ENCODE measurements at places on chromosomes 12 and 14.

DNA sequence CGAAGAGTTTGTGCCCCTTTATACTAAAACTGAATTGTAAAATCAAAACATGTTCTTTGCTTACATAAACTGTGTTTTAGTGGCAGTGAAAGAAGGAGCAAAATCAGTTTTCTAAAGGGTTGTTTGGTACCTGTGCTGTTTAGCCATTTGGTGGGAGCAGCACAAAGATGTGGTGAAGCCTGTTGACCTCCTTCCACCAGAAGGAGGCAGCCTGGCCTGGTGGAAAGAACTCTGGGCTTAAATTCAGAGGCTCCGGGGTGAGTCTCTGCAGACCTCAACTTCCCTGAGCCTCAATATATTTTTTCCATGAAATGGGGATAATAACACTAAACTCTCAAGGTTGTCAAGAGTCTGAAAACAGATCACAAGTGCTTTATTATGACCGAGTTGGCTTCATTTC, 502.5 kb downstream of the VRK1 start:
- no peak for DNase-seq

GRCh38 chr12:810671-811415, 58.5 kb downstream of the WNK1 start:
- DNase-seq: no peak

- DNase-seq: no peak
Observed at GRCh38 chr12:125470838-125471783, 405.9 kb downstream of the AACS start.

DNA sequence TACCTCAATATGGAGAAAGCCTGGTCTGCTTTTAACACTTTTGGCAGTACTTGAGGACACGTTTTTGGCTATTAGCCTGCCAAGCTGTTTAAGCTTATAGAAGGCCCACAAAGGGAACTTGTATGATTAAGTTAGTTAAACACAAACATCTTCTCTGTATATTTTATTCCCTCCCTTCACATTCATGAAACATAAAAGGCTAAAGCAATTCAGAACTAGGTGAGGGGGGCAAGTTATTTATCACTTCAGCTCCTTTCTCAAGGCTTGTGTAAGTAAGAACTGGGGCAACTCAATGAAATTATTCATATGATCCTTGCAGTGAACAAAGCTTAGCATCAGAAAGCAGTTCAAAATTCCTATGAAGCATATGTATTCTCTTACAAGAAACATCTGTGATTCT, 7.5 kb downstream of the PRICKLE1 start:
- no peak for DNase-seq

DNA sequence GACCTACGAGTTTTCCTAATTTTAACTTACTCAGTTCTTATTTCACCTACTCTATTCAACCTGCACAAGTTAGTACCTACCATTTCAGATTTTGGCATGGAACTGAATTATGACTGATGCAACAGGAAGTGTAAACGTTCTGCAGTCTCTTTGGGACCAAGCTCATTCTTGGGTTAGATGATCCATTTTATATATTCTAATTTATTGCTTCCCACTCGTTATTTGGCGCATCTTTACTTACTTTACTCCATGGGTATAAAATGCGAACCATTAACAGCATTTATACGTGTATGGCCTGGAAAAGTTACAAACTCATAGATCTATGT, 1.0 kb upstream of the EML1 start:
- no peak for DNase-seq

DNA sequence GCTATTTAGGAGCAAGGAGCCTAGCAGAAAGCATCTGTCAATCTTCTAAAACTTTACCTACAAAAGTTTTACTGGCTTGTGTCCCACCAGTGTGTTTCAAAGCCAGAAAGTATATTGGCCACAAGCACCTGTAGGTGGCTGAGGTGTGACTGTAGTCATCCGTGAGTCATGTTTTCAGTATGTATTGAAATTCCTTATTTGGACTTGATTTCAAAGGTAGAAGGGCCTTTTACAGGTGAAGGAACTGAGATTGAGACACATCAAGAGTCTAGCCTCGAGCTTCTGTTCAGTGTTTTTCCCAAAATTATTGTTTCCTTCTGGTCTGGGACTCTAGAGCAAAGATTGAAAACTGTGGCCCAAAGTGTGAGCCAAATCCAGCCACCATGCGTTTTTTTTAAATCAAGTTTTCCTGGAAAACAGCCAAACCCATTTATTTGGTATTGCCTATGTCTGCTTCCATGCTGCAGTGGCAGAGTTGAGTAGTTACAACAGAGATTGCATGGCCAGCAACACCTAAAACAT, 195.3 kb upstream of the BCL2L14 start:
- no peak for DNase-seq

GRCh38 chr12:2322554-2323120, 269.9 kb downstream of the CACNA1C start:
- no peak for DNase-seq

GRCh38 chr14:58969951-58970751, 218.3 kb upstream of the DAAM1 start:
- no peak for DNase-seq

DNA sequence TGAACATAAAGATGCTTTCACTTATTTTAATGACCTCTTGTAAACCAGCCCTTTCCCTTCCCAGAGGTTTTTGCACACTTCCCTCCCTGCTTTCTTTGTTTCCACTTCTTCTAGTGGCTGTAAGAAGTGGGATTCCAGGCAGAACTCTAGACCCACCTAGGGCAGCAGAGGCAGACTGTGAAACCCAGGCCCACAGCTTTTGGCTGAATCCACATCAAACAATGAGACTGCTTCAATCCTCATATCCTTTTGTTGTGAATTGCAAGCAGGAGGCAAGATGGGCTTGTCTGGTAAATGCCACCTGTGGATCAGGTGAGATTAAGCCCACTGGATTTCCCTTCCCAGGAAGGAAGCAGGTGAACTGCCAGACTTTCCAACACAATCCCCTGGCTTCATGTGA, 12.8 kb downstream of the CCDC177 start:
- no peak for DNase-seq

GRCh38 chr12:19167708-19168107, 38.2 kb downstream of the PLEKHA5 start:
- no peak for DNase-seq

- DNase-seq: peak; percentile 6
Observed at GRCh38 chr12:76455582-76456345, 103.8 kb downstream of the OSBPL8 start.

DNA sequence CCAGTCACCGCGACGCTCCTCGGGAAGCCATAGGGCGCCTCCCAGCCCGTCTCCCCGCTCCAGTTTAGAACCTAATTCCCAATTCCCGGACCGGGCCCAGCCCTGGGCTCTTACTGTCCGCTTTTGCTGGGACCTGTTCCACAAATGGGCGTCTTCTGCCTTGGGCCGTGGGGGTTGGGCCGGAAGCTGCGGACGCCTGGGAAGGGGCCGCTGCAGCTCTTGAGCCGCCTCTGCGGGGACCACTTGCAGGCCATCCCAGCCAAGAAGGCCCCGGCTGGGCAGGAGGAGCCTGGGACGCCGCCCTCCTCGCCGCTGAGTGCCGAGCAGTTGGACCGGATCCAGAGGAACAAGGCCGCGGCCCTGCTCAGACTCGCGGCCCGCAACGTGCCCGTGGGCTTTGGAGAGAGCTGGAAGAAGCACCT, 797 bp downstream of the UNG start:
- no peak for DNase-seq

DNA sequence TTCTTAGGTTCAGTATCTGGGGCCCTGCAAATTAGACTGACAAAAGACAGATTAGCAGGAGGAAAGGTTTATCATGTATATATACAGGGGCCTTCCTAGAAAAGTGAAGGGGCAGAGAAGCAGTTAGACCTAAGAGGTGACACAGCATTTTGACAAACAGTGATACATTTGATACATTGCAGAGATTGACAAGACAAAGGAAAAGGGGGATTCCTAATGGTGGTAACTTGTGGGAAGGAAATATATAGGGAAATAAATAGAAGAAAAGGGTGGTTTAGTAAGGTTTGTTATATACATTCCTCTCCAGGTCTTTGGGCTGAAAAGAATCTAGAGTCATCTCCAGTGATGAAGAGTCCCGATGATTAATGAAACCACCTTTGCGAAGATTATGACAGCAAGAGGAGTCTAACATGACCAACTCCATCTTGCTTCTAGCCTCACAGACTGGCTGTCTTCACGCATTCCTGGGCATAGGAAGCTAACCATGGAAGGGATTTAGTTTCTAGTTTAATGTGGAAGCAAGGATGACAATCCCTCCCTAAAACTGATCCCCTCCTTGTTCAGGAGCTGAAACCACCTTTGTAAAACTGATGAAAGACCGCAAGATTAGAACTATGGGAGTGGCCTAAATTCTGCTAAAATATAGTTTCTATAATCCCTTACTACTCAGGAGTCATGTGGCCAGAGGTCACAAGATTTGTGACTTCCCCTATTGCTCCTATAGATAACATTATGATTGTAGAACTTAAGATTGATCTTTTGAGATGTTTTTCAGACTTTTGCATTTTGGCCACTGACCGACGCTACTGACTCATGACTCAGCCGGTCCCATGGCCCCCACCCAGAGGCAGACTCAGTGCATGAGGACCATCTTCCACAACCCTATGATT, 31.1 kb upstream of the CPM start:
- DNase-seq: no peak

- DNase-seq: peak; percentile 5
Observed at GRCh38 chr12:13278249-13278787, 81.8 kb downstream of the EMP1 start.

GRCh38 chr12:118371321-118372282, 1.1 kb downstream of the TAOK3 start:
- DNase-seq: no peak

DNA sequence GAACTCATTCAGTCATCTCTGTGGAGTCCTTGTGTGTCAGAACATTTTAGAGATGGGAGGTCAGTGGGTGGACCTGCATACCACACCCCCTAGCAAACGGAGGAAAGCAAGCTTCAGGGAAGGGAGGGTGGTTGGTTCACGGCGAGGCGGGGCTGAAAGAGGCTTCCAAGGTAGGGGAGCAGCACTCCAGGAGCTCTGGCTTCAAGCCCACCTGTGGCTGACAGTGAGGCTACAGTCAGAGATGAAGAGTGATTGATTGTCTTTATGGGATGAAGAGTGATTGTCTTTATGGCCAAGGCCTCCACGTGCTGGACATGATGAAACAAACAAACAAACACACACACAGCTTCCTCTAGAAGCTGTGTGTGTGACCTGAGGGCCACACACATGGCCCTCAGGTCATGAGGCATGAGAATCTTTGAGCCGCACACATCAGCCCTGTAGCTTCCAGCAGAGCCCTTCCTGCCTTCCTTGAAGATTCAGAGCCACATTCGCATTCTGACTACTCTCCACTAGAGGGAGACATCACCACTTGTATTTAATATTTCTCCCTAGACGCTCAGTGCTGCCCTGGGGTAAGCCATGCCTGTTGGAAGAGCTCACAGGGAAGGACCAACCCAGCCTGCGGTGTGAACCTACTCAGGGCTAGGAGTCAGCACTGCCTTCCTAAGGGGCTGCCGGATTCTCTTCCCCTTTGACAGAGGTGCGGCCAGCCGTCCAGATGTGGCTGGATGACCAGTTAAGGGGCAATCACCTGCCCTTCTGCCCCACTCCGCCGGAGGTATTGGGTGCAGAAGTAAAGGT, 54.4 kb upstream of the KCNA1 start:
- peak; percentile 10 for DNase-seq

GRCh38 chr14:67319142-67319541, 40.5 kb downstream of the ATP6V1D start:
- no peak for DNase-seq

DNA sequence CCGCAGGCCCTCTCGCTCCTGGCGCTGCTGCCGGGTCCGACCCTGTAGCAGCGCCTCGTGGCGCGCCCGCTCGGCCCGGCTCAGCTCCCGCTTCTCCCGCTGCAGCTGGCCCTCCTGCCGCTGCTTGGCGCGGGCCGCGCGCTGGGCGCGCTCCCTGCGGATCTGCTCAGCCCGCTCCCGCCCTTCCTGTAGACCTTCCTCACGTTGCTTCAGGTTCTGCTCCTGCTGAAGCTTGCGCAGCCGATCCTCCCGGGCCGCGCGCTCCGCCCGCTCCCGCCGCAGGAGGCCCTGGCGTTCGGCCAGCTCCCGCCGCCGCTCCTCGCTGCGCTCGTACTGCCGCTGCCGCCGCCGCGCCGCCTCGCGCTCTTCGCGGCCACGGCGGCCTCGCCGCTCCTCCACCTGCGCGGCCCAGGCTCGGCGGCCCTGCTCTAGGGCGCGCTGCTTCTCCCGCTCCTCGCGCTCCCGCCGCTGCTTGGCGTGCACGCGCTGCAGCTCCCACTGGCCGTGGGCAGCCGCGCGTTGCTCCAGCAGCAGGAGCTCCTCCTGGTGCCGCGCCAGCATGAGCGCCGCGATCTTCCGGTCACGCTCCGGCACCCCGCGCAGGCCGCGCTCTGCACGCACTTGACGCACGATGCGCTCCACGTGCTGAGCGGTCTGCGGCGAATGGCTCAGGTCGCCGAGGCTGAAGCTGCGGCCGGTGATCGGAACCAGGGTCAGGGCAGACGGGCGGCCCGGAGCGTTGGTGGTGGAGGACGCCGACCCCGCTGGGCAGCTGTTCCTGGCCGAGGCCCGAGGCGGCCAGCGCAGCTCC, 2.4 kb downstream of the CCDC177 start:
- no peak for DNase-seq

DNA sequence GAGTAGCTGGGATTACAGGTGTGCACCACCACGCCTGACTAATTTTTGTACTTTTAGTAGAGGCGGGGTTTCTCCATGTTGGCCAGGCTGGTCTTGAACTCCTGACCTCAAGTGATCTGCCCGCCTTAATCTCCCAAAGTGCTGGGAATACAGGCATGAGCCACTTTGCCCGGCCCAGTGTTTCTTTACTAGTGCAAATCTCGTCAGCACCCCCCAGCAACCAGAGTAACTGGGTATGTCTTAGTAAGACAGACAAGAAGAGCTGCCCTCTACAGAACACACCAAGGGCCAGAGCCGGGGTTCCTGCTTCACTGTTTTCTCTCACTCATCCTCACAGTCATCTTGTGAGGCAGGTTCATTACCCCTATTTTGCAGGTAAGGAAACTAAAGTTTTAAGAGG, 78.5 kb upstream of the GPR68 start:
- DNase-seq: no peak

- no peak for DNase-seq
Observed at GRCh38 chr12:1213618-1214205, 222.7 kb downstream of the ERC1 start.

DNA sequence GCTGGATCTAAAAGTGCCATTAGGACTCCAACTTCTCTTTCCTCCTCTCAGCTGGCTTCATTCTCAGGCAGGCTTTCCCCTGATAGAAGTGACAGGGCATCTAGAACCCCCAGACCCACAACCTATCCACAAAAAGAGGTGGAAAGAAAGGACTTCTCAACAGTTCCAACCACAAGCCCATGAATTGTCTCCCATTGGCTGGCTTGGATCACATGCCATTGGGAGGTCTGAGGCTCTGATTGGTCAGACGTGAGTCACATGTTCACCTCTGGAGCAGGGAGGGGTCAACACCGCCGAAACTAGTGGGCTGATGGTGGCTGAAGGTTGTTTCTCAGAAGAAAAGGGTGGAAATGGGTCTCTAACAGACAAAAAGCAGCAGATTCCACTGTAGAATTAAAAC, 47.2 kb downstream of the DRAM1 start:
- no peak for DNase-seq

DNA sequence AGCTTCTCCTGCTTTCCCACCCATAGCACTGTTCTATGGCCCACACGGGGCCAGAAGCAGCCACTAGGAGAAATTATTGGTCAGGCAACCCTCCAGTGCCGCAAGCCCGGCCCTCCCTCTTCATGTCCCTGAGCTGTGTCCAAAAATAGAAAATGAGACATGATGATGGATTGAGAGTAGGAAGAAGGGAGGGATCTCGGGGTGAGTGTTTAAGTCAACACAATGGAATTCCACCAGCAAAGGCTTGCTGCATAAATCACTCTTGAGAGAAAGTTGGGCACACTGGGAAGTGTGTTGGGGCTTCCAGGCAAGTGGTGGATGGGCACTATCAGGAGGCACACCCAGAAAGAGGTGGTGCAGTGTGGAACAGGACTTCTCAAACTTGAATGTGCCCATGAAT, 94.2 kb downstream of the LLPH start:
- no peak for DNase-seq
